ENCODE measurements at places on chromosomes 6 and 20.

GRCh38 chr20:32559753-32560380, 25.3 kb downstream of the NOL4L start:
- no peak for DNase-seq

DNA sequence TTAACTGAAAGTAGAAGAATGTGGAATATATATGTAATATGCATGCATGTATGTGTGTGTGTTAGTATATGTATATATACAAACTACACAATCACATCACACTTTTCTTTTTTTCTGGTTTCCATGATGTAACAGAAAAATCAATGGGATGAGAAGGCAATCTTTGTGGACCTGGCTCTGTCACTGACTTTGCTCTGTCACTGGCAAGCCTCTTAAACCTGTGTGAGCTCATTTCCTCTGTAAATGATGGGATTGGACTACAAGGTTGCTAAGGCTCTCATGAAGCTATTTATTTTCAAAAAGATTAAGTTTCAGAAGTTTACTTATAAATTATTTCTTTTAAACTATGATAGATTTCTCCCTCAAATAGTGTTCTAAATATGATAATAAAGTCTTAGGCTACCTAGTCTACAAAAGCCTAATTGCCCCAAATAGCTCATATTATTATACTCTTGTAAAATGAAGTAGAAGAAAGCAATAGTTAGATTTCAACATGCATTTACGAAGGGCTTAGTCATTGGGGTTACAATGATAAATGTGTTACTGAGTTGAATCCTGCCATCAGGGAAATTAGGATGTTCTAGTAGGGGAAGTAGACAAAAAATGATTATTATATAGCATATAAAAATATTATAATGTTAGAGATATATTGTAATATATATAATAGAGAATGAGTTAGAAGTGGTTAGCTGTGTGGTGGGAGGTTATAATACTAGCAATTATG, 129.3 kb downstream of the AFG1L start:
- no peak for DNase-seq

DNA sequence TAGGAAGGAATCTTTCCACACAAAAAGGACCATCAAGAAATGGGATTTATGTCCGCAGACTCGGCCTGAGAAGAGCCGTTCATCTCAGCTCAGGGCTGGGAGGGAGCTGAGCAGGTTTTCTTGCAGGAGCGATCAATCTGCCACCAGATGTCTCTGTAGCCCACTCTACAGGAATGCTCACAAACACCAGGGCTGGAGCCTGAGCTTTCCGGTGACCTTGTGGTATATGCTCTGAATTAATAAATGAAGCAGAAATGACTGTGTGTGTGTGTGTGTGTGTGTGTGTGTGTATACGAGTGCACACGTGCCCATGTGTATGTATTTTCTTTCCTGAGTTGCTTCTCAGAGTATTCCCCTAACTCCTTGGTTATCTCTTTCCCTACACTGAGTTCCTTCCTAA, 12.0 kb downstream of the CD83 start:
- no peak for DNase-seq

- DNase-seq: no peak
Observed at GRCh38 chr20:37922016-37922415, 19.1 kb downstream of the VSTM2L start.

DNA sequence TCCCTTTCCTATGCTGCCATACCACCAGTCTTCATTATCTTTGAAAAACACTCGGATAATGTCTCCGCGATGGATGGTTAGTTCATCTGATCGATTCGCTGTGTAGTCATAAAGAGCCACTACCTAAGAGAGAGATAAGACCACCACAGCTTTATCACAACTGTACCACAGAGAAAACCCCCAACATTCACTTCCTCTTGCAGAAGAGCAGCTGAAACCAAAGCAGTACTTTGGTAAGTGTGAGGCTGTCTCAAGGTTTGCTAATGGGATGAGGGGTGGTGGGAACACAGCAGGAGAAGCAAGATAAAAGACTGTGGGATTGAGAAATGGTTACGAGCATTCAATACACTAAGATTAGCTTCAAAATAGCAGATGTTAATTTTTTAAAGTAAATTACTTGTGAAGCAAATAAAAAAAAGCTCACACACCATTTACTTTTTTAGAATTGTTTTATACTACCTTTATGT, 142.1 kb downstream of the MYB start:
- no peak for DNase-seq

GRCh38 chr6:42163981-42164380, 9.2 kb upstream of the GUCA1A start:
- no peak for DNase-seq

DNA sequence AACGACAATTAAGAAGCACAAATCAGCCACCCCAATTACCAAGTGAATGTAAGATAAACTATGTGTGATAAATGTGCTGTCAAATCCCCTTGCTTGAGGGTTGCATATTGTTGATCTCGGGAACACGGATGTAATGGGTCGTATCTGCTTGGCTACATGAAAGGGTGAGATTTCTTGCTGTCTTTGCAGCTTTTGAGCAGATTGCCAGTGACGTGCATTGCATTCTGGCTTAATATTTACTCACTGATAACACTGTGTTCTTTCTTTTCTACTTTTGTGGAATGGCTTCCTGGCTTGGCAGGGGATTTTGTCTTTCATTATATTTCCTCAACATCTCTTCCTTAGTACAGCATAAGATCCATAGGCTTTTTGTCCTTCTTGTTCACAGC, 10.5 kb upstream of the FAM210B start:
- no peak for DNase-seq

GRCh38 chr6:152085451-152085921, 278.0 kb downstream of the ESR1 start:
- DNase-seq: no peak

DNA sequence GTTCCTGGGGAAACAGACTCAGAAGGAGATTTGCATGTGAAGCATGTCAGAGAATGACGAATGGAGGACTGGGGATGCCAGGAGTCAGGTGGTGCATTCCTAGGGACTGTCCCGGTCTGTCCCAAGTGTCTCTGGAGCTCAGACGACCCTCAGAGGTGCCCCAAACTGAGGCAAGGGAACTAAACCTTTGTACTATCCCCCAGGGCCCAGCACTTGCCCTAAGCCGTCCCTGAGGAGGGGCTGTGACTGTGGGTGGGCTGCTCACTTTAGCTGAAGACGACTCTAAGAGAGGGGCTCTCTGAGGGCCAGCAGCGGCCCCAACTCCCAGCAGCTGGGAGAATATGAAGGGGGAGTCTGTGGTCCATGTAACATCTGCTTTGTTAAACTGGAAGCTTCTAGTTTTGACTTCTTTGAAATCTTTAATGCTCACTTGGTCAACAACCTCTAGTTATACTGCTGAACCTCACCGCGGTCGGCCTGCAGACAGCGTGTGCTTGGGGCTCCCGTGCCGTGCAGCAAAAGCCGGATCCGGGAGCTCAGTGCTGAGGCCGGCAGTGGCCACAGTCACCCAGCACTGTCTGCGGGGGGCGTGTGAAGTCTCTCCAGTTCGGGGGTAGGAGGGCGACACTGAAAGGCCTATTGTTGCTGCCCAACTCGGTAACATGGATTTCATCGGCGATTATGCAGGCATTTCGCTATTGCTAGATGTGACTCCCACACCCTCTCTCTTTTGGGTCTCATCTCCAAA, 34.2 kb downstream of the TUBB2B start:
- DNase-seq: no peak

DNA sequence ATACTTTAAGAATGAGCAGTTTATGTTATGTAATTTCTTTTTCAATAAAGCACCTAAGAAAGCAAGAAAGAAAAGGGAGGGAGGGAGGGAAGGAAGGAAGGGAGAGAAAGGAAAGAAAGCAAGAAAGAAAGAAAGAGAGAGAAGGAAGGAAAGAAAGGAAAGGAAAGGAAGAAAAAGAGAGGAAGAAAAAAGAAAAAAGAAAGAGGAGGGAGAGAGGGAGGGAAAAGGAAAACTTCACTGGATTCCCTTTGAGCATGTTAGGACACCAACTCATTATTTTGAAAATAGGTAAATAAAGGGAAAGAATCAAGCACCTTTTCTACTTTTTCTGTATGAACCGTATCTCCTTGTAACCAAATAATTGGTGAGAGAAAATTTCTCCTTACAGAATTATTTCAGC, 32.3 kb upstream of the TOP1 start:
- no peak for DNase-seq

GRCh38 chr20:36322131-36322530, 16.0 kb downstream of the DLGAP4 start:
- no peak for DNase-seq

DNA sequence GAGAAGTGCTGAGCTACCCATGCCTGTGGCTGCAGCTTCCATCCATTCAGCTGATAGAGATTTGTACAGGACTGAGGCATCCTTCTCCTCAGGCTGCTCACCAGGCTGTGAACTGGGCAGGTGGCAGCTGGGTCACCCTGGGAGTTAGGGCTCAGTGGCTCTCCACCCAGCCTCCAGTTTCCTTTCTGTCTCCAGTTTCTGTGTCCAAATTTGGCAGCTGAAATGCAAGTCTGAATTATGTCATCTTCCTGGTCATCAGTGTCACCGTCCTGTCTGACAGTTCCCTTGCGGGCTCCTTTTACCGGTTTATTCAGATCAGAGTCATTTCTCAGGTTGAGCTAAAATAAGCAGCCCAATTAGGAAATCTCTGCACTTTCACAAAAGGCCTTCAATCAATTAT, 93.3 kb downstream of the EDN1 start:
- no peak for DNase-seq

GRCh38 chr6:76264468-76264867, 192.0 kb upstream of the IMPG1 start:
- no peak for DNase-seq

GRCh38 chr6:166474721-166475565, 92.2 kb upstream of the MPC1 start:
- no peak for DNase-seq

- no peak for DNase-seq
Observed at GRCh38 chr20:57790176-57790575, 80.4 kb upstream of the PMEPA1 start.

GRCh38 chr6:108492131-108492766, 68.5 kb upstream of the FOXO3 start:
- no peak for DNase-seq
